ENCODE measurements at places on chromosomes 5 and 9.

GRCh38 chr9:37547328-37547878 is 28.8 kb downstream of the FBXO10 start:
- DNase-seq: no peak

DNA sequence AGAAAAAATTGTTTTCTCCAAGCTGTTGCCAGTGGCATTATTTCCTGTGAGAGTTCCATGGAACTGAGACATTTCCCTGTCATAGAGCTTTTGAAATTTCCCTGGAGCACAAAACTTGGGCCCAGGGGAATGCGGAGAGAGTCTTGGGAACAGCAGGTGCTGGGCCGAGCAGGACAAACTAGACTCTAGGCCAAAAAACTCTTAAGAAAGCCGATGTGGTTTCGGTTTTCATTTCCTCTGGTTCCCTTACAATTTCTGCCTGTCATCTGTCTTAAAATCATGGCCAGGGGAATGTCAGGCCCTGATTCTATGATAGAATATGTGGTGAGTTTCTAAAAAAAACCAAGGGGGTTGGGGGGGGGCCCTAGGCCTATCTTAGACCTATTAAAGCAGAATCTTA is 4.6 kb downstream of the SLC35A4 start:
- no peak for DNase-seq

DNA sequence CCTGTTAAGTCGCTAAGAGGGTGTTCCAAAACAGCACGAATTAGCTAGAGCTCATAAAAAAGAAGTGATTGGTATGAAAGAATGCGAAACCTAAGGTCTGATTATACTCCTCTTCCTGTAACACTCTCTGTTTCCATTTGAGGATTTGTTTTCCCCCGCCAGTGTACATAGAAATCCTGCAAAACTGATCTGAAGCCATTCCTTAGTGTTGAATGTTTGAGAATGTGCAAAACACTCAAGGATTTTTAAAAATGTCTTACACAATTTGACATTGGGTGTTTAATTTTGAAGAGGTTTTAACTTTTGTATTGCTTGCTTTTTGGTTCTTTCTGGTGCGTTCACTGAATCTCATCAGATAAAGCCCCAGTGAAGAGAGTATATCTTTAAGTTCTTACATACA is 105.3 kb downstream of the KCNN2 start:
- DNase-seq: no peak

DNA sequence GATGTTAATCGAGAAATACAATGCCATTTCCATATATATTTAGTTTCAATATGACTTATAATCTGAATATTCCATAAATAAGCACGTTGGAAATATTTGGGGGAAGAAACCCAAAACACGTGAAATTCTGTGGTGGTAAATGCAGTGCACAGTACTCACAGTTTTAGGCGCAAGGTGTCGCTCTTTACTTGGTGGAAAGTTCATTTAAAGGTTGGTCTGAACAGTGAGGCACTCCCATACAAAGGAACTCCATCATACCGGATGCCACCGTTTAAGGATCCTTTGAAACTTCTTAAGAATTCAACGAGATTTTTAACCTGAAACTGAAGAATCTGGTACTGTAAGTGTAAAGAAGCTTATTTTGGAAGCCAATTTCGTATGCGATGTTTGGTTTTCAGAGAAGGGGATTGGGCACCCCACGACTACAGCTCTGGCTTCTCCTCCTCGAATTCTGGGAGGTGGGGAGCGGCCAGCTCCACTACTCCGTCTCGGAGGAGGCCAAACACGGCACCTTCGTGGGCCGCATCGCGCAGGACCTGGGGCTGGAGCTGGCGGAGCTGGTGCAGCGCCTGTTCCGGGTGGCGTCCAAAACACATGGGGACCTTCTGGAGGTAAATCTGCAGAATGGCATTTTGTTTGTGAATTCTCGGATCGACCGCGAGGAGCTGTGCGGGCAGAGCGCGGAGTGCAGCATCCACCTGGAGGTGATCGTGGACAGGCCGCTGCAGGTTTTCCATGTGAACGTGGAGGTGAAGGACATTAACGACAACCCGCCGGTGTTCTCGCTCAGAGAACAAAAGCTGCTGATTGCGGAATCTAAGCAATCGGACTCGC is at the start of gene PCDHA11:
Gene PCDHA11 (plus strand): TSS at position 237 of the 834 bp plus-strand sequence. CDS start 147 bp downstream, at position 384.
- DNase-seq: peak; percentile 19

GRCh38 chr5:169299663-169300467 is 1.1 kb downstream of the SLIT3 start:
- DNase-seq: peak; percentile 24

All from RPMI7951 (cell line).